ENCODE measurements at places on chromosomes 1 and 21. TPM values are rescaled to one million over a fixed set of nuclear protein-coding genes. Genes with fewer than 3 reads are reported as not detected.

The ARHGAP30 gene
- not detected for total RNA-seq

The SEMA6C gene
- 0.62 TPM for total RNA-seq

The CD1B gene
- total RNA-seq: not detected

The GBP7 gene
- total RNA-seq: not detected

The SLC22A15 gene
- total RNA-seq: 3.4 TPM

The NPHS2 gene
- total RNA-seq: under 0.01 TPM

The SLAMF7 gene
- total RNA-seq: not detected

The LYPLAL1 gene
- 21.0 TPM for total RNA-seq

The GBP4 gene
- 1.3 TPM for total RNA-seq

The AMY1C gene
- not detected for total RNA-seq

The RYR2 gene
- total RNA-seq: 0.36 TPM

The CYP4B1 gene
- total RNA-seq: not detected

The ADAMTSL4 gene
- 0.67 TPM for total RNA-seq

The OR10Z1 gene
- not detected for total RNA-seq

The OR10K1 gene
- not detected for total RNA-seq

The FMO3 gene
- total RNA-seq: not detected

The CLCA1 gene
- not detected for total RNA-seq

The STPG1 gene
- total RNA-seq: 12.7 TPM

The PTPN22 gene
- 0.36 TPM for total RNA-seq

The GPR89A gene
- total RNA-seq: 38.0 TPM

The MRAP gene
- not detected for total RNA-seq

The ZNF362 gene
- total RNA-seq: 15.8 TPM

The CFHR5 gene
- not detected for total RNA-seq

The NT5C1A gene
- total RNA-seq: not detected

The RASAL2 gene
- 19.0 TPM for total RNA-seq

The IGSF9 gene
- under 0.01 TPM for total RNA-seq

The OR2G6 gene
- not detected for total RNA-seq

The ANKRD34A gene
- 0.67 TPM for total RNA-seq

The LORICRIN gene
- not detected for total RNA-seq

The KRTAP19-1 gene
- 0.77 TPM for total RNA-seq

The RGS16 gene
- not detected for total RNA-seq

The MSH4 gene
- total RNA-seq: under 0.01 TPM

The FCAMR gene
- not detected for total RNA-seq

The CELA3B gene
- total RNA-seq: not detected

The RHBG gene
- not detected for total RNA-seq

The TMCO1 gene
- total RNA-seq: 70.2 TPM

The PPFIA4 gene
- total RNA-seq: 2.3 TPM

The KDF1 gene
- not detected for total RNA-seq

The RPE65 gene
- not detected for total RNA-seq

The CFH gene
- total RNA-seq: 3.5 TPM

The SERTAD4 gene
- total RNA-seq: 0.73 TPM

The TSTD1 gene
- total RNA-seq: 6.9 TPM

The DIRAS3 gene
- 1.0 TPM for total RNA-seq

The DTL gene
- 16.2 TPM for total RNA-seq

The ATAD3A gene
- total RNA-seq: 37.2 TPM

The ETNK2 gene
- 16.5 TPM for total RNA-seq

The APOBEC4 gene
- not detected for total RNA-seq

The CHI3L1 gene
- total RNA-seq: not detected

The KCNA2 gene
- total RNA-seq: 0.69 TPM

The GJA8 gene
- total RNA-seq: not detected

The MCOLN2 gene
- 6.9 TPM for total RNA-seq

The C1orf198 gene
- 180 TPM for total RNA-seq

The MPZ gene
- total RNA-seq: 0.33 TPM

The MRPS14 gene
- total RNA-seq: 28.7 TPM

The OXCT2 gene
- not detected for total RNA-seq

The MYCL gene
- under 0.01 TPM for total RNA-seq

The ZNF648 gene
- 0.34 TPM for total RNA-seq

The RAVER2 gene
- total RNA-seq: 21.6 TPM

Measured in melanocyte of skin (primary cell).